ENCODE measurements at places on chromosomes 1 and 21.

DNA sequence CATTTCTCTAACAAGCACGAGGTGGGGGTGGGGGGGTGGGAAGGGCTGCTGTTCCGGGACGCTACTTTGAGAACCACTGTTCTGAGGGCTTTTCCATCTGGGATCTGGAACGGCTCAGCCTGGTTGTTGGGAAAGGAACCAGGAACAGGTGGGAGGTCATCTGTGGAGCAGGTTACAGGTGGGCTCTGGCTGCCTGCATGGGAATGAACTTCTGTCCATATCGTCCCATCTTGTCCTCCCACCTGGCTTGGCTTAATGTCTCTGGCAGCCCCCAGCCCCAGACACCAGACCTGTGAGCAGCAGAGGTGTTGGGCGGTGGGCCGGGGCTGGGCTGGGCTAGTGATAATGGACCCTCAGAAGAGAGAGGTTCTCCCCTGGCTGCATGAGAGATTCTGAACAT, 69.4 kb upstream of the TARDBP start:
- H3K27ac ChIP-seq = no peak overlapping the region
- DNase-seq = no peak
- H3K4me1 ChIP-seq = peaks cover 14% of the 10 kb centered on the region
- H3K36me3 ChIP-seq = no peaks in the 10 kb centered on the region
- no peak overlapping the region for H3K4me3 ChIP-seq

DNA sequence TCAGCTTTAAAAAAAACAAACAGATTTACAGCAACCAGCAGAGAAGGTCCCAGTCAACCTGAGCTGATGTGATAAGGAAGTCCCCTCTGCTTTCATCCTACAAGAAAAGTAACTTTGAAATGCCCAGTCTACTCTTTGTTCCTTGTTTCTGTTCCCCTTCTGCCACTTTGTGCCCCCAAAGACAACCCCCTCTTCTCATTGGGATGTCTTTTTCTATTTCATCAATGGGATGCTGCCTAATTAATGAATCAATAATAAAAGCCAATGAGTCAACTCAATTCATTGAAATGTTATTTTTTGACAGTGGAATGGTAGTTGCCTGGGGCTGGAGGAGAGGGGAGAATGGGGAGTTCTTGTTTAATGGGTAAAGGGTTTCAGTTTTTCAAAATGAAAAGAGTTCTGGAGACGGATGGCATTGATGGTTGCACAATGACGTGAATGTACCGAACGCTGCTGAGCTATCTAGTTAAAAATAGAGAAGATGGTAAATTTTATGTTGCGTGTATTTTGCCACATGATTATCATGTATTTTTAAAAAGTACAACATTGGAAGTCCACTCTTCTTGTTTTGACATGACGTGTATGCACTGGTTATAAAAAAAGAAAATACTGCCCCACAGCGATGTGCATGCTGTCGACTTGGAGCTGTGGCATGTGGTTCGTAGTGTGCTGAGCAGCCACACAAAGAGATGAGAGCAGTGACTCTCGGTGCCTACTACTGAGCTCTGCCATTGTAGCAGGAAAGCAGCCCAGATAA, 22.4 kb upstream of the PADI2 start:
- H3K4me1 ChIP-seq = peaks cover 19% of the 10 kb centered on the region
- H3K27me3 ChIP-seq = no peaks in the 10 kb centered on the region
- H3K4me3 ChIP-seq = no peak overlapping the region
- DNase-seq = no peak

DNA sequence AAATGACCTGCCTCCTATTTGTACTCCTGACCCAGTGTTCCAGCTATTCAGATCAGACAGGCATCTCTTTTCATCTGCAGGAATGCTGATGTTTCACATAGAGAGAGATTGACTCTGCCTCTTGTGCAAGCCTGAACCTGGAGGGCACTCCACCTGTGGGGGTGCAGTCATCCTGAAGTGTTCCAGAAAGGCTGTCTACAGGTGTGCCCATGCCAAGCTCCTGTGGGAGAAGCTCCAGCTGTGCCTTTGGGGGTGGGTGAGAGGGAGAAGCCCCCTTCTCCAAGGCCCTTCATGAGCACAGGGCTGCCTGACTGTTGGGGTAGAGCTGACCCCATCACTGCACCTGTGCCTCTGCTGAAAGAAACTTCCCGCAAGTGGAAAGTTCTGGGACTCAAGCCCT, 22.8 kb downstream of the IFI44 start:
- no peak overlapping the region for H3K27ac ChIP-seq
- DNase-seq = no peak
- H3K27me3 ChIP-seq = no peaks in the 10 kb centered on the region
- H3K4me1 ChIP-seq = no peaks in the 10 kb centered on the region

DNA sequence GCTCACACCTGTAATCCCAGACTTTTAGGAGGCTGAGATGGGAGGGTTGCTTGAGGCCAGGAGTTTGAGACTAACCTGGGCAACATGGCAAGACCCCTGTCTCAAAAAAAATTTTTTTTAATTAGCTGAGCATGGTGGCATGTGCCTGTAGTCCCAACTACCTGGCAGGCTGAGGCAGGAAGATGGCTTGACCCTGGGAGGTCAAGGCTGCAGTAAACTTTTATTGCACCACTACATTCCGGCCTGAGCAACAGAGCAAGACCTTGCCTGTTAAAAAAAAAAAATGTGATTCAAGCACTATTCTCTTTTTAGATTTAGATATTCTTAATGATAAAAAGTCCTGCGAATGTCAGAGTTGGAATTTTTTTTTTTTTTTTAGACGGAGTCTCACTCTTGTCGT, 102.5 kb upstream of the L1TD1 start:
- no peak for DNase-seq
- H3K36me3 ChIP-seq = peaks cover 9% of the 10 kb centered on the region
- H3K27me3 ChIP-seq = no peaks in the 10 kb centered on the region
- no peak overlapping the region for H3K27ac ChIP-seq

DNA sequence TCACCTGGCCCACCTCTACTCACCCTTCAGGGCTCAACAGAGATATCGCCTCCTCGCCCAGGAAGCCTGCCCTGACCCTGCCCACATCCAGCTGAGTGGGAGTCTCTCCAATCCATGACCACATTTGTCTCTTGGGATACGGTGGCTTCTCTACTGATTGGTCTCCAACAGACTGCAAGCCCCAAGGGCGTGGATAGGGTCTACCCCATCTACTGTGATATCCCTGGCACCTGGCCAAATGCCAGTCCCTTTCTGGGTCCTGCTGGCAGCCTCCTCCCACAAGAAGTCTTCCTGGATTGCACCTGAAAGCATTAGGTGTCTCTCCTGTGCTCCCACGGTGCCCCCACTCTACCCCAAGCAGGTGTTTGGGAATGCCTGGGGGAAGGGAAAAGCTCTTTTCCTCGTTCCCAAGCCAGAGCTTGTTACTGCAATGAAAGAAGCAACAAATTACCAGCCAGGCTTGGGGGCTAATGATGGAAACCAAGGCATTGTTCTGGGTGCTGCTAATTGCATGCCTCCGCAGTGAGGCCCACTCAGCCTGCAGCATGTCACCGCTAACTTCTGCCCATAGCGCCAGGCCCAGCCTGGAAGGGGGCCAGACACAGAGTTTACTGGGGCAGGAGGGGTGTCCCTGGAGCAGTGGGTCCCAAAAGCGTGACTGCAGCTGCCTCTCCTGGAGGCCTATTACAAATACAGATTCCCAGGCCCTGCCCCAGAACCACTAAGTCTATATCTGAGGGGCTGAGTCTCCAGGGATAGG, 90.7 kb upstream of the IFFO2 start:
- no peak for DNase-seq
- H3K27ac ChIP-seq = no peak overlapping the region
- H3K4me3 ChIP-seq = no peak overlapping the region
- no peaks in the 10 kb centered on the region for H3K36me3 ChIP-seq
- peaks cover 3% of the 10 kb centered on the region for H3K27me3 ChIP-seq
- peaks cover 15% of the 10 kb centered on the region for H3K4me1 ChIP-seq

GRCh38 chr1:203926025-203926540, 64.7 kb downstream of the SNRPE start:
- peaks cover 12% of the 10 kb centered on the region for H3K27me3 ChIP-seq
- no peaks in the 10 kb centered on the region for H3K4me1 ChIP-seq
- H3K36me3 ChIP-seq = no peaks in the 10 kb centered on the region
- H3K4me3 ChIP-seq = no peak overlapping the region
- DNase-seq = no peak
